ENCODE measurements at places on chromosomes 2 and 18. TPM values are rescaled to one million over a fixed set of nuclear protein-coding genes. Genes with fewer than 3 reads are reported as not detected.

The RHOB gene
- 199 TPM for total RNA-seq

The RALB gene
- 48.8 TPM for total RNA-seq

The CPO gene
- total RNA-seq: not detected

The SERPINB11 gene
- not detected for total RNA-seq

The RAD51AP2 gene
- total RNA-seq: 0.16 TPM

The GLI2 gene
- 1.3 TPM for total RNA-seq

The ZNF521 gene
- 24.5 TPM for total RNA-seq

The HTR2B gene
- 0.24 TPM for total RNA-seq

The FAM237A gene
- total RNA-seq: not detected

The FIGN gene
- total RNA-seq: 13.5 TPM

The ADCYAP1 gene
- not detected for total RNA-seq

The RFTN2 gene
- total RNA-seq: 4.4 TPM

The NT5DC4 gene
- not detected for total RNA-seq

The ALPI gene
- not detected for total RNA-seq

The HAAO gene
- 2.3 TPM for total RNA-seq

The HOXD12 gene
- not detected for total RNA-seq

The TCF23 gene
- not detected for total RNA-seq

The CFAP65 gene
- total RNA-seq: not detected

The RFX8 gene
- total RNA-seq: not detected

The PSTPIP2 gene
- total RNA-seq: 2.4 TPM

The FAM110C gene
- total RNA-seq: 1.9 TPM

The CLIP4 gene
- total RNA-seq: 25.6 TPM

The CNDP2 gene
- total RNA-seq: 54.5 TPM

The SLC9A2 gene
- not detected for total RNA-seq

The CCDC121 gene
- total RNA-seq: 6.1 TPM

The GAL3ST2 gene
- not detected for total RNA-seq

The SLC16A14 gene
- total RNA-seq: 3.0 TPM

The EGR4 gene
- total RNA-seq: not detected

The ANTXR1 gene
- 31.2 TPM for total RNA-seq

The MYL1 gene
- total RNA-seq: not detected

The CROCC2 gene
- total RNA-seq: not detected

The CRYGC gene
- not detected for total RNA-seq

The BOLL gene
- not detected for total RNA-seq

The VWC2L gene
- not detected for total RNA-seq

The OBSL1 gene
- total RNA-seq: 165 TPM

The CSRNP3 gene
- total RNA-seq: 4.1 TPM

The GALR1 gene
- 0.05 TPM for total RNA-seq

The RTP5 gene
- total RNA-seq: not detected

The CYP1B1 gene
- 17.1 TPM for total RNA-seq

The KRCC1 gene
- total RNA-seq: 22.8 TPM

The GCC2 gene
- total RNA-seq: 22.7 TPM

The MLPH gene
- 80.9 TPM for total RNA-seq

The RUFY4 gene
- total RNA-seq: not detected

The SERPINB3 gene
- not detected for total RNA-seq

The ITGA4 gene
- 0.89 TPM for total RNA-seq

The LOXHD1 gene
- total RNA-seq: 0.62 TPM

The GPR39 gene
- not detected for total RNA-seq

The CD28 gene
- total RNA-seq: 0.75 TPM

The LCT gene
- total RNA-seq: not detected

The SLC9A4 gene
- not detected for total RNA-seq

The UGT1A8 gene
- total RNA-seq: not detected

The GALNT5 gene
- 0.16 TPM for total RNA-seq

The NAT8 gene
- not detected for total RNA-seq

The FHOD3 gene
- 317 TPM for total RNA-seq

The CYP27A1 gene
- 10.5 TPM for total RNA-seq

The DHX57 gene
- total RNA-seq: 12.6 TPM

The STAT4 gene
- total RNA-seq: 0.70 TPM

The STARD6 gene
- not detected for total RNA-seq

All from Right ventricle myocardium superior (tissue), 1 donor.